Activated CD4-positive, alpha-beta T cell treated with anti-CD3 and anti-CD28 coated beads for 24 hours (primary cell): ENCODE measurements at places on chromosomes 2 and 18.

- DNase-seq: no peak
Observed at GRCh38 chr2:168519534-168520308, 63.6 kb downstream of the CERS6 start.

DNA sequence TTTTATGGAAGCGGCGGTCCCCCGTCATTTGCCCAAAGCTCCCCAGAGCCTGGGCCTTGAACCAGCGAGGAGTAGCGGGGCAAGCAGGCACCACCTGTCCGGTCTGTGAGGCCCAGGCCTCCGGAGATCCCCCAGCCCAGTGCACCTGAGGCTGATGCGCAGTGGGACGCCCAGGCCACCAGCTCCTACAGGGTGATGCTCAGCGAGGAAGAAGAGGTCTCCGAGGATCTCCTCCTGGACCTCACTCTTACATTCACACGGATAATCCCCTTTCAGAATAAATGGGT, 220.2 kb downstream of the NDUFA10 start:
- no peak for DNase-seq

- no peak for DNase-seq
Observed at GRCh38 chr2:163191372-163191771, 352.8 kb upstream of the KCNH7 start.

DNA sequence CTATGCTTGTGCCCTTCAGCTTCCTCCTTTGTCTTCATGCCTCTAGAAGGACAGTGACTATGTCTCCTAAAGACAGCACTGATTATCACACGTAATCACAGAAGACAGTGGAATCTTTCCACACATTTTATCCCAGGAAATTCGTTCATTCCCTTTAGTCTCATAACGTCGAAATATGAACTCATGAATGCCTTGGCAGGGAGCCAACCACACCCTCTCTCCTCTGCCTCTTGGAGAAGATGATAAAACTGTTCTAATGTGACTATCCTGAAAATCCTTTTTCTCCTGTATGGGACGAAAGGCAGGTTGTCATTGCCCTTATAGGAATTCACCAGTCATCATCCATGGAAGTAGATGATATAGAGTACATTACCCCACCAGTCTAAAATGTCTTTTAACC, 726.6 kb upstream of the FANCL start:
- DNase-seq: no peak

DNA sequence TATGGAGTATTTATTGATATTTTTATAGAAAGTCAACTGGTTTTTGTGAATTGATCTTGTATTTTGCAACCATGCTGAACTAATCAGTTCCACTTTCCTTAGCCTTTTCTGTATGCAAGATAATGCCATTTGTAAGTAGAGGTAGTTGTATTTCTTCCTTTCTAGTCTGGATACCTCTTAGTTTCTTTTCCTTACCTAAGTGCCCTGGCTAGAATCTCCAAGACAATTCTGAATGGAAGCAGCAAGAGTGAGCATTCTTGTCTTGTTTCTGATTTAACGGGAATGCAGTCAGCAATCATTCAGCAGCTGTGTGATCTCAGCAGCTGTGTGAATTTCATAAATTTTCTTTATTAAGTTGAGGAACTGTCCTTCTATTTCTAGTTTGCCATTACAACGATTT, 73.4 kb downstream of the NRXN1 start:
- DNase-seq: no peak
